ENCODE measurements at places on chromosomes 3 and 15.

- DNase-seq = no peak
Observed at GRCh38 chr3:168782193-168782592, 686.5 kb upstream of the GOLIM4 start.

GRCh38 chr15:62584301-62585235, 419.5 kb upstream of the C2CD4B start:
- DNase-seq = no peak

DNA sequence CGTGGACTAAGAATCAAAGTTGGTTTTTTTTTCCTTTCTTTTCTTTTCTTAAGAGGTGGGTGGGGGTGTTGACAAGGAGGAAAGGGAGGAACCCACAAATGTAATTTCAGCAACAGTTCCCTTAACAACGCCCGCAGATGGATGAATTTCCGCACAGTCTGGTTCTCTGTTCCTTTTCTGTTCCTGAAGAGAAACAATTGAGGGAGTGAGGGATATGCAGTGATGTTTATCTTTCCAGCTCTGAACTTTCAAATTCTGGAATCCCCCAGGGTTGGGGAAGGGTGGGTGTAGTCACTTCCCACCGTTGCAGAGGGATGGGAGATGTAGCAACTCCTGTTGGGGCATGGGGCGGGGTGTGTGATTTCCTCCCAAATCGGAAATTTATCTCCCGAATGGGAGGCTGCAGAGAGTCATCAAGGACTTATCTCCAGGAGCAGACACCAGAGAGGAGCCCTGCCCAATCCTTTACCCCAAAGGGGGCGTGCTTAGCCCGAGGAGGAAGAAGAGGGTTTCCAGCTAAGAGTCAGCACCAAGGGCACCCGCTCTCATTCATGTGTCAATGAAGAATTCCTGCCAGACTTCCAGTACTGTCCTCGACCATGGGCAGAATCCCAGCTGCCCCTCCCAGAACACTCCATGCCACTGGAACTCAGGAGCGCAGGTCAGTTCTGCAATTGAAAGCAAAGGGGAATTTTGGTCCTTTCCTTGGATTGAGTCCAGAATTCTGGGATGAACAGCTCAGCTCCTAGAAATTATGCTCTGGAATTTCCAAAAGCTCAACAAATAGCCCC, 35.0 kb upstream of the CFAP161 start:
- no peak for DNase-seq

- no peak for DNase-seq
Observed at GRCh38 chr3:195337747-195338146, 66.8 kb upstream of the XXYLT1 start.

DNA sequence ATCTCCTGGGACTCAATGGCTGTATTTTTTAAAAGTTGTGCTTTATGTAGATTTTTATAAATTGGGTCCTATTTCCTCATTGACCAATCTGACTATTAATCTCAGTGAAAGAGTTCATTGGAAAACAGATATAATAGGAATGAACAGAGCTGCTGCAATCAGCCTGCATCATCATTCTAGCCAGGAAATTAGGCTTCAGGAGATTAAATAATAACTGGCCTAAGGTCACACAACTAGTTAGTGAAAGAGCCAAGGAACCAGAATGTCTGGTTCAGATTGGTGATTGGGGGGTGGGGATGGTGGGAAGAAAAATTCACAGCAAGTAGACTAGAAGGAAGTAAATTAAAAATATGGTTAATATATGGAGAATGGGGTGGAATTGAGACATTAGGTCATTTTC, 180.9 kb upstream of the ROPN1 start:
- no peak for DNase-seq

- no peak for DNase-seq
Observed at GRCh38 chr3:11509173-11510000, 134.3 kb downstream of the VGLL4 start.

GRCh38 chr3:33790091-33790490, 8.3 kb upstream of the PDCD6IP start:
- no peak for DNase-seq
